ENCODE measurements at places on chromosomes 1 and 21.

DNA sequence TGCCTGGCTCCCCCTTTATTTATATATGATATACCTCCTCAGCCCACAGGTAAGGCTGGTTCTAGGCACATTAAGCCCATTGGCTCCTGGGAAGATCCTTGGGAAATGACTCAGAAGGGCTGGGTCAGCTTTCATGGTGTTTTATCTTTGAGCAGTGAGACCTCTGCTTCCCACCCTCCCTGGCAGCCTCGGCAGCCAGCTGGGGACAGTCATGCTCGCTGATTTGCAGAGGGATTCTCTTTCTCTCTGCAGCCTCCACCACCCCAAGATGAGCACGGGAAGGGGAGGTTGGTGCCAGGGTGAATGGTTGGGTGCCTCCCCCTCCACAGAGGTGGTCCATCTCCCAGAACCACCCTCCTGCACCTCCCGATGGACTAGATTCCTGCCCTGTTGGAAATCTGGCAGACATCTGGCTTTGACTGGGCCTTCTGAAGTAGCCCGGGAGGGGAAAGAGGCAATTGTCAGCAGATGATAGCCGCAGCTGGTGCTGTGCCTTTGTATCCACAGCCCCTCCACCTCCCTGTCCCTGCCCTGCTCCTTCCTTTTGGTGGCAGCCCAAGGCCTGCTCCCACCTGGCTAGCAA, 24.6 kb downstream of the IER5 start:
- DNase-seq = no peak

GRCh38 chr21:17903029-17903806, 84.1 kb upstream of the C21orf91 start:
- DNase-seq = peak; percentile 45

- no peak for DNase-seq
Observed at GRCh38 chr1:50978144-50978851, 8.3 kb downstream of the CDKN2C start.

- no peak for DNase-seq
Observed at GRCh38 chr1:234956821-234957329, 171.8 kb downstream of the TOMM20 start.

GRCh38 chr1:188355847-188356246, 1527.1 kb downstream of the PLA2G4A start:
- no peak for DNase-seq

GRCh38 chr1:17875882-17876280, 120.7 kb downstream of the ACTL8 start:
- no peak for DNase-seq

- peak; percentile 65 for DNase-seq
Observed at GRCh38 chr1:166839600-166840308, 479 bp downstream of the POGK start.

- DNase-seq = peak; percentile 47
Observed at GRCh38 chr1:204647114-204647804, 38.3 kb downstream of the LRRN2 start.

DNA sequence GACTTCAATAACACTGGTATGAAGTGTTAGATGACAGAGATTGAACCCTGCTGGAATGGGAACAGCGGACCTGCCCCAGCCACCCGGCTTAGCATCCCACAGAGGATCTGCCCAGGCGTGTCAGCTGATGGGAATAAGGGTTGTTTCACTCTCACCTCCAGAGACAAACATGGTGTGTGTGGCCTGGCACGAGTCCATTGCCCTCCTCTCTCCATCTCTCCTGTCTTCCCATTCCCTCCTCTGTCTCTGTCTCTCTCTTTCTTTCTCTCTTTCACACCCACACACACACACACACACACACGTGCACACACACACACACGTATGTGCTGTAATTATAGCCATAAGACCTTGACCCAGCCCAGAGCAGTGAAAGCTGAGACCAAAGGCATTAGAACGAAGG, 200.2 kb downstream of the HIVEP3 start:
- no peak for DNase-seq

DNA sequence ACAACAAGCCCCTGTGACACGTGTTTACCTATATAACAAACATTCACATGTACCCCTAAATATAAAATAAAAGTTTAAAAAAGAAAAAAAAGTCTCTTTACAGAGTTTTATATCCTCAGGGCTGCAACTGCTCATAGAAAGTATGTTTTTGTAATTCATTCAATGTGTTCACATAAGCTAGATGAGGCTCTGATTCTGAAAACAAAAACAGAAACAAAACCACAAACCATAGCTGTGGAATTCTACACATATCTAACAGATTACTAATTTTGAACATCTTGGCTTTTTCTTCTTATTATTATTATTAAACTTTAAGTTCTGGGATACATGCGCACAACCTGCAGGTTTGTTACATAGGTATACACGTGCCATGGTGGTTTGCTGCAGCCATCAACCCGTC, 579.6 kb upstream of the ZRANB2 start:
- no peak for DNase-seq

DNA sequence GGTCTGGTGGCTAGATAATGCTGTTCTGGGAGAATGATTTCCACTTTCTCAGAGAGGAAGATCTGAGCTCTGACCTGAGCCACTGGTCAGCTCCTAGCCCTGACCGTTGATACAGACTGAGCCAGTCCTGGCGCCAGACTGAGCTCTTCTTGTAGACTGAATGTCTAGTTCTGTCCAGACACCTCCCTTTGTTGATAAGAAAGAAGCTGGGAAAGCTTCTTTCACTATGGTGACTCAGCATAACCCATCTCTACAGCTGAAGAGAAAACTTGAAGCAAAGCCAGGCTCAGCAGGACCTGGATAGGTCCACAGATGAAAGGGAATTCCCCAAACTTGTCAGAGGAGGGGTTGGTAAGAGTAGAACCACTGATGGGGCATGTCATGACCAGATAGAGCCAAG, 9.9 kb upstream of the TRABD2B start:
- no peak for DNase-seq

DNA sequence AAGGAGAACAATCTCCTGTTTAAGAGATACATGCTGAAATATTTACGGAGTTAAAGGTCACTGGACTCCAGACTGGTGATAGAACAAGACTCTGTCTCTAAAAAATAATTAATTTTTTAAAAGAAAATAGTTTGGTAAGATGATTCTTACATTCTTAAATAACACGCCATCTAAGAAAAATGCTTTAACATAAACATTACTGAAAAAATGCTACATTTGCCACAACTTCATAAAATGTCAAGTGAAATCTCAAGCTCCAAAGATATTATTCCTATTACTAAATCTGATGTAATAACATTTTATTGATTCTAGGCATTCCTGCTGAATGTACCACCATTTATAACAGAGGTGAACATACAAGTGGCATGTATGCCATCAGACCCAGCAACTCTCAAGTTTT, 4.1 kb downstream of the ANGPTL3 start:
- DNase-seq = no peak

- no peak for DNase-seq
Observed at GRCh38 chr1:220692436-220693228, 2.5 kb downstream of the C1orf115 start.

GRCh38 chr1:29839726-29840125, 603.4 kb downstream of the PTPRU start:
- DNase-seq = no peak

DNA sequence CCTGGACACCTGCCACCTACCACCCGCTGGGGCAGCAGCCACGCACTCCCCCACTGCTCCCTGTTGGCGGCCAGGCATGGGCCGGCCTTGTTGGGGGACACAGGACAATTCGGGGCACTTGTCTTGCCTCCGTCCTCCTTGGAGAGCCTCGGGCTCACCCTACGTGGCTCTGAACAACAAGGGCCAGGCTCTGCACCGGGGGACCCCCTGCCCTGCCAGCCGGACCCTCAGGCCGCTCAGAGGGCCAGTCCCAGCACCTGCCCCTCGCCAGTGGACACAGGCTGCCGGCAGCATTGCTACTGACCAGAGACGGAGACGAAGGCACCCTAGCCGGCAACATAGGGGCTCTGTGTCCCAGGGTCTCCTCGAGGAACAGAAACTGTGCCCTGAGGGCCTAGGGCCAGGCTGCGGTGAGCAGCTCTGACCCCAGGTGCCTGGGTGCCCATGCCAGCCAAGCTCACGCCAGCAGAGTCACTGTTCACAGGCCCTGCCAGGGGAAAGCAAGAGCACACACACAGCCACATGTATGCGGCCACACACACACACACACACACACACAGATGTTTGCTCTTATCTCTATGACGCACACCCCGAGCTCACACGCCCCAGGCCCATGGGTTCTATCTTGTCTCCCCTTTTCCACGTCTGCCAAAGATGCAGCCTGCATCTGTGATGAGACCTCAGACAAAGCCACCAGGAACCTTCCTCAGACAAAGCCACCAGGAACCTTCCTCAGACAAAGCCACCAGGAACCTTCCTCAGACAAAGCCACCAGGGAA, 45.9 kb downstream of the MORN1 start:
- DNase-seq = no peak

GRCh38 chr1:46404482-46405196, 10.5 kb downstream of the FAAH start:
- DNase-seq = no peak

GRCh38 chr21:28160378-28160777, 832.3 kb downstream of the LTN1 start:
- no peak for DNase-seq

DNA sequence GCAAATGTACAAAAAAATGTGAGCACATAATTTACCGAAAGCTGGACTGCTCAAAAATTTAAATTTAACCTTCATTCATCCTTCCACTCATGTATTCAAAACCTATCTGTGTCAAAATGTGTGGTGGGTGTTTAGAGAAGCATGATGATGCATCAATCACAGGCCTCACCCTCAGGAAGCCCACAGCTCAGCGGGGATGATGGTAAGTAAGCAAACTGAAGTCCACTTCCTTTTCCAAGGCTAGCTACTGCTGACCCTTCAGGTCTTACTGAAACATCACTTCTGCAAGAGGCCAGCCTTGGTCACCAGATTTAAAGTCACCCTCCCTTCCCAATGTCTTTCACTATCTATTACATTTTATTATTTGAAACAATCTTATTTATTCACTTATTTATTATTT, 254.5 kb downstream of the DNM3 start:
- no peak for DNase-seq

DNA sequence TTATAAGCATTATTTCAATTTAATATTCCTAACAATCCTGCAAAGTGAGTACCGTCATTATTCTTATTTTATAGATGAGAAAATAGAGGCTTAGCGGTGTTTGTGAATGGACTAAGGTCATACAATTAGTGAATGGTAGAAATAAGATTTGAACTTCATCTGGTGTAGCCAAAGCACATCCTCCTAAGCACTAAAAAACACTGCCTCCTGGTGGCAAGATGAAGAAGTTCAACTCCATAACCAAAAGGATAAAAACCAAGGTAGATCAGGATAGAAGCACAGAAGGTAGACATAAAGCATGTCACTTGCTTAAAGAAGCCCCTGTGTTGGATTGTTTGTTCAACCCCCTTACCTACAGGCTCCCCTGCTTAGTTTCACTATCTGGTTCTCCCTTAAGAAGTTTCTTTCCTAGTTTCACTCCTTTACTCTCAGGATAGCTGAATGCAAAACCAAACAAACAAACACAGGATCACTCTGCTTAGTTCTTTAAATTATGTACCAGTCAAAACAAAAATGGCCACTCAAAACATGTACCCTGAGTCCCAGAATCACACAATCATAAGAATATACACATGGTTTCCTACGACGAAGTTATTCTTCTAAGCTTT, 12.7 kb upstream of the AIM2 start:
- peak; percentile 59 for DNase-seq

- no peak for DNase-seq
Observed at GRCh38 chr1:206839857-206840256, 25.6 kb upstream of the IL20 start.

DNA sequence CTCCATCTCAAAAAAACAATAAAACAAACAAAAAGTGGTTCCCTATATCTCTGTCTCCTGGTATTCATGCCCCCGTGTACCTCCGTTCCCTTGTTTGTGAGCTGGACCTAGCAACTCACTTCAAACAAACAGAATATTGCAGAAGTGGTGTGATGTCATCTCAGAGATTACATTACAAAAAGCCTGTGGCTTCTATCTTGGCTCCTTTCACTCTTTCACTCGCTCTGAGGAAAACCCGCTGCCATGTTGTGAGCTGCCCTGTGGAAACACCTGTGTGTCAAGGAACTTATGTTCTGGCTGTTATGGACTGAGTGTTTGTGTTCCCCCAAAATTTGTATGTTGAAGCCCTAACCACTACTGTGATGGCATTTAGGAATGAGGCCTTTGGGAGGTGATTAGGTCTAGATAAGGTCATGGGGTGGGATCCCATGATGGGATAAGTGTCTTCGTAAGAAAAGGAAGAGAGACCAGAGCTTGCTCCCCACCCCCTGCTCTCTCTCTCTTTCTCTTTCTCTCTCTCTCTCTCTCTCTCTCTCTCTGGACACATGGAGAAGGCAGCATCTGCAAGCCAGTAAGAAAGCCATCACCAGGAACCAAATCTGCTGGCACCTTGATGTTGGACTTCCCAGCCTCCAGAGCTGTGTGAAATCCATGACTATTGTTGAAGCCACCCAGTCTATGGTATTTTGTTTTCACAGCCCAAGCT, 7.4 kb upstream of the HYI start:
- no peak for DNase-seq

- DNase-seq = peak; percentile 69
Observed at GRCh38 chr1:46246548-46247435, 771 bp upstream of the RAD54L start.

- no peak for DNase-seq
Observed at GRCh38 chr1:67188137-67188536, 21.9 kb downstream of the IL23R start.

- DNase-seq = no peak
Observed at GRCh38 chr21:14495075-14495474, 51.0 kb downstream of the SAMSN1 start.

DNA sequence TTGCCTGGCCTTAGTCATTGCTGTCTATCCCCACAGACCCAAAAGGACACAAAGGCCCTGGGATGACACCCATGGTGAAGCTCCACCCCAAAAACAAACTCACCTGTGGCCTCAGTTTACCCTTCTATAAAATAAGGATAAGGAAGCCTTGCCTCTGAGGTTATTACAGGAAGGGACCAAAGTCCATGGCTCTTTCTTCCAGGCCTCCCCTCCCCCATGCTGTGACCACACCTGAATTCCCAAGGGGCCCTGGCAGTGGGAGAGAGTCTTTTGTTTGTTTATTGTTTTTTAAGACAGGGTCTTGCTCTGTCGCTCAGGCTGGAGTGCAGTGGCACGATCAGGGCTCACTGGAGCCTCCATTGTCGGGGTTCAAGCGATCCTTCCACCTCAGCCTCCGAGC, 10.5 kb upstream of the TNFRSF25 start:
- no peak for DNase-seq

GRCh38 chr1:104531990-104532389, 782.3 kb downstream of the AMY1C start:
- no peak for DNase-seq

DNA sequence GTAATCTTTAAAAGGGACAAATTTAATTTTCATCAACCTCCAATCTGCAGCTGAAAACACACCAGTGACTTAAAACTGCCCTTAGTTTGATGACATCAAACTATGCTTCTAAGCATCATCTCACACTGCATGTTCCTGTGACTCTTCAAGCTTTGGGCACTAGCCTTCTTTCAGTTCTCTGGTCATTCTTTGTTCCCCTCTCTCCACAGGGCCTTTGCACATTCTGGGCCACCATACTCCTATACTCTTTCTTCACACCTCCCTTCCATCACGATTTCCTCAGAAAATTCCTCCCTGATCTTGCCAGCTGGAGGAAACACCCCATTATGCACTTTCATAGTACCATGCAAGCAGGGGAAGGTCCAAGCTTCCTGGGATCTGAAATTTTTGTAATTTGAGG, 77.6 kb upstream of the ZNF326 start:
- no peak for DNase-seq

- peak; percentile 56 for DNase-seq
Observed at GRCh38 chr1:67142931-67143330, 8.2 kb upstream of the C1orf141 start.

All from activated CD4-positive, alpha-beta T cell treated with anti-CD3 and anti-CD28 coated beads, Interleukin-2, Interleukin-6, amounts not matched to agents 100 ng/mL and 50 ng/mL, durations not matched to agents 16 hours and 8 hours (primary cell).